ENCODE measurements at places on chromosomes 1 and 21.

DNA sequence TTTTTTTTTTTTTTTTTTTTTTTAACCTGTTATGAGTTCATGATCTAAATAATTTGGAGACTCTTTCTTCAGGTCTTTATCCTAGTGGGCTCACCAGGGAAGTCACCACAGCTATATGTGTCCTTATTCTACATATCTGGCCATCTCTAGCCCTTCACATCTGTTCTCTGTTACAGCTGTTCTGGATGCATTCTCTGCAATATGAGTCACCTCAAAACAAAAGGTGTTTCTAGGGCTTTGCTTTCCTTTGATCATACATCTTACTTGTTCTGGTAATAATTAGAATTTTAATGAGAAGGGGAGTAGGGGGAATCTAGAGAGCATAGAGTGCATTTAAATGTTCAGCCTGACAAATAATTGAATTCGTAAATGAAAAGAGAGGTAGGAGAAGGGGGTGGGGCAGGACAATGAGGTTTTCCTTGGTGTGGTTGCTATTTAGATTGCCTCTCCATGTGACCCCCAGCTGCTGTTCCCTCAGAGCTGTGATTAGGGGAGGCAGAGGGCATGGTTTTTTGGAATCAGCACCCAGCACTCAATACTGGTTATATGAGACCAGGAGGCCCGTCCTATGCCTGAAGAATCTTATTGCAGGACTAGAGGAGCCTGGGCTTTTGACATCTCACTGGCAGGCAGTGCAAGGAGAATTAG, 8.0 kb downstream of the SYT6 start:
- no peak for DNase-seq

GRCh38 chr1:229035054-229035747, 235.7 kb upstream of the RAB4A start:
- no peak for DNase-seq

GRCh38 chr21:45592208-45592619, 50.0 kb upstream of the SLC19A1 start:
- DNase-seq: peak; percentile 81

DNA sequence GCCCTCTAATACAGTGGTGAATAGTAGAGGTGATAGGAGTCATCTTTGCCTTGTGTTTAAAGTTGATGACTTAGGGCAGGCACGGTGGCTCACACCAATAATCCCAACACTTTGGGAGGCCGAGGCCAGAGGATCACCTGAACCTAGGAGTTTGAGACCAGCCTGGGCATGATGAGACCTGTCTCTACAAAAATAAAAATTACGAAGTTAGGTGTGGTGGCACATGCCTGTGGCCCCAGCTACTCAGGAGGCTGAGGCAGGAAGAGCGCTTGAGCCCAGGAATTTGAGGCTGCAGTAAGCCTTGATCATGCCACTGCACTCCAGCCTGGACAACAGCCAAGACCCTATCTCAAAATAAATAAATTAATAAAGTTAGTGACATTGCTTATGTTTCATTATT, 26.6 kb downstream of the CAPZA1 start:
- no peak for DNase-seq

GRCh38 chr1:21590126-21590880, 78.9 kb downstream of the RAP1GAP start:
- no peak for DNase-seq

- no peak for DNase-seq
Measured at GRCh38 chr1:170770254-170770653, 106.3 kb downstream of the PRRX1 start.

DNA sequence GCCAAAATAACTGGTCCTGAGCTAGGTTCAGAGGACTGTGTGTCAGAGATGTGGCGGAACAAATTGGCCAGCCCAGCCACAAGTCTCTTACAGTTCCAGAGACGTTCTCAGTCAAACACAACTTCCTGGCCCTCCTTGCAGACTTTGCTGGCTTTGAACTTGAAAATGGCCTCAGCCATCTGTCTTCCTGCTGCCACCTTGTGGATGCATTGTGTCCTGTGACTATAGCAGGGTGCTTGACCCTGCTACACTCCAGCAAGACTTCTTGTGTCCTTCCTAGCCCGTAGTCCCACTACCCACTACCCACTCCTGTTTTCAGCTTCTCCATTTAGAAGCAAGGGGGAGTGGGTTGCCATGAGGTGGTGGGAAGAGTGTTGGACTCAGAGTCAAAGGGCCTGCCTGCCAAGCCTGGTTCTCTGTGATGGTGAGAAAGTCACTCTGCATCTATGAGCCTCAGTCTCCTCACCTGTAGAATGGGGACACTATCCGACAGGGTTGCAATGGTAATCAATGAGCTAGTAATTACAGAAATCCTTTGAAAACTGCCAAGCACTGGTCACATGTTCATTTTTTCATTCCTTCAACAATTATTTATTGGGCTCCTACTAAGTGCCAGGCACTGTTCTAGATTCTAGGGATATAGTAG, 109.9 kb downstream of the IGSF21 start:
- no peak for DNase-seq

DNA sequence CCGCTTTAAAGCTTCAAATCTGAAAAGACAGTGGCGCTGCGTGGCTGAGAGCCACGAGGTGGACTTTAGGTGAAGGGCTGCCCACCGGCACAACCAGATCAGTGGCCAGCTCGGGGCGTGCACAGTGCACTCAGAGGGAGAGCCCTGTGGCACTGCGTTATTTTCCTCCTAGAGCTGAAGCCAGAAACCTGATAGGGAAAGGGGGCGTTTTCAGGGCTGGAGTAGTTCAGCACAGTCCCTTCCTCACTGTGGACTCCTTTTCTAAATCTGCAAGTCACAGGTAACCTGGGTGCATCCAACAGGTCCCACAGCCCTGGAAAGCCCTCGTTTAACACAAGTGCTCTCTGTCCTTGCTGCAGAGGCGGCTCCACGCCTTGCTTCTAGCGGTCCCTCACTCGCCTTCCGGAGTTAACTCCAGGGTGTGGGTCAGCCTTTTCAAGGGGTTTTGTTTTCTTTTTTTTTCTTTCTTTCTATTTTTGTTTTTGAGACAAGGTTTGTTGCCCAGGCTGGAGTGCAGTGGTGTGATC, 81.2 kb downstream of the GALNT2 start:
- no peak for DNase-seq

DNA sequence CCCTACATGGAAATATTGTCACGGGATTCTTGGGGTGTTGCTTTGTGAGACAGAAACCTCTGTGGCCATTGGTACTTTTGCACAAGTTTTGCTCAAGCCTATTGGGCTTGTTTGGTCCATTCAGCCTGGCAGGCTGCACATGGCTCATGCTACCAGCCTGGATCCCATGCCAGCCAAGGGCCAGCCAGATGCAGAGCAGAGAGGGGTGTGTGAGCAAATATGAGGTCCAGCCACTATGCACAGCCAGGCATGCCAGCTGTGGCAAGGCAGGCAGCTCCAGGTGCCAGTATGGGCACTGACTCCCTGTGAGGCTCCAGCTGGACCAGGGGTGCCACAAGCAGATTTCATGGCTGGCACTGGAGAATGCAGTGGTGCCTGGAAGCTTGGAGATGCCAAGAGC, 6.7 kb upstream of the CHD1L start:
- no peak for DNase-seq

GRCh38 chr1:114341856-114342255, 169.1 kb downstream of the TRIM33 start:
- DNase-seq: no peak

DNA sequence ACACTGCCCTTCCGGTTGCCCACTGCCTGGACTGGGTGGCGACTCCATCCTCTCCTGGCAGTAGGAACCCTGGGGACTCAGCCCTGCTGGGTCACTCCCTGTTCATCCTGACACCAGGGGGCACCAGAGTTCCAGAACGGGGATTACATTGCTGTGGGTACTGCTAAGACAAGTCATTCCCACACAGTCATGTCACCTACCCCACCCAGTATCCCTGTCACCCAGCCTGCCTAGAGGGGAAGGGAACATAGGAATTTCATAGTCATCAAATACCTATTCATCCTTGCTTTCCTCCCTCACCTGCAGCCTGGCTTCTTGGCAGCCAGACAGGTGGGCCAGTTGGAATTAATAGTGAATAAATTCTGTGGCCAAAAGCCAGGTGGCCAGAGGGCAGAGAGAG, 9.8 kb upstream of the SFN start:
- peak; percentile 91 for DNase-seq

- no peak for DNase-seq
Measured at GRCh38 chr1:57916041-57916440, 492.2 kb upstream of the DAB1 start.

Data from activated CD8-positive, alpha-beta memory T cell treated with anti-CD3 and anti-CD28 coated beads for 24 hours (primary cell).